ENCODE measurements at places on chromosomes 5 and 9. TPM values are rescaled to one million over a fixed set of nuclear protein-coding genes. Genes with fewer than 3 reads are reported as not detected.

- no peak for DNase-seq
These were observed 20.4 kb upstream of the IER5L start for GRCh38 chr9:129198319-129199043.

GRCh38 chr9:111949919-111950318, 53.3 kb downstream of the UGCG start:
- DNase-seq, result no peak

DNA sequence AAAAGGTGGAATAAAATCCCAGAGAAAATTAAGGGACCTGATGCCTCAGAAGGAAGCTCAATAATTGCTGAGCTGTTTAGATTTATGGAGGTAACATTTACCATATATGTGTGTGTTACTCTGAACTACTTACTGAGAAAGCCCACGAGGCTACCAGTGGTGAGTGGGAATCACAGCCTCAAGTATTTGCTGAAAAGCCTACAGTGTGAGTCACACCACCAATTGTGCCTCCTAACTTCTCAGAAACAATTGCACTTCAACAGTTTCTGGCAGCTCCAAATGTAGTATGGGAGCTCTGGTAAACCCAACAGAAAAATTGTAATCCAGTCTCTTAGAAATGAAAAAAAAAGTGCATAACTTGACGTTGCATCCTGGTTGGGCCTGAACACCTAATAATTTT, 551.6 kb downstream of the PRDM9 start:
- no peak for DNase-seq

DNA sequence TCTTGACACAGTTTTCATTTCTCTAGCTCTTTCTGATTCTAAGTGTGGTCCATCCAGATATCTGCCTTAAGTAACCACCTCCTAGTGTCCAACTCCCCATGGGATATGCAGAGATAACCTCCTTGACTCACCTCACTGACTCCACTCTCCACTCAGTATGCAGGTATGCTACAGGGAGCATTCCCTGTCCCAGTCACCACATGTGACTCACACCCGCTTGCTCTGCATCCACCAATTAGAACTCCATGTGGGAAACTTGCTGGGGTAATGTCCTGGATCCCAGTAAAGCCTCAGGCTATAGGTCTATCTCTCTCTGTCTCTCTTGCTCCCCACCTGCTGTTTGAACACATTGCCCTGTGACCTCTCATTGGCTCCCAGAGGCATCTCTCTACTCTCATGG, 563.9 kb downstream of the HTR1A start:
- DNase-seq, result no peak

- DNase-seq, result no peak
These were observed 27.3 kb downstream of the CENPP start for GRCh38 chr9:92353051-92353450.

DNA sequence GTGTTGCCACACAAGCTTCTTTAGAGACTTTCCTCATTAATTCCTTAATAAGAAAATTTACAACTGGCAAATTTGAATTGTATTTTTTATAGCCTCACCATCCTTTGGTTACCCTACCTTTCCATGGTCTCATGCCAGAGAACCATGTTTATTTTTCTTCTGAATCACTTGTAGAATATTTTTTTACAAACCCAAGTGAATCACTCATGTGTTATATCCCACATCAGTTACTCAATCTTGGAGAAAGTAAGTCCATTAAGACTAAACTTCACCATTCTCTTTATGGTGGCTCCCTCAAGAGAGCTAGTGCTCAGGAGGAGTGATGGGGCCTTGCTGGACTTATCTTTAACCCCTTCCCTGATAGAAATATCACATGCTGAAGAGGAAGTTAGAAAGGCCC, 128.9 kb downstream of the SUSD1 start:
- DNase-seq, result no peak

- no peak for DNase-seq
These were observed 209.3 kb downstream of the C9orf50 start for GRCh38 chr9:129411501-129412175.

GRCh38 chr9:88742483-88742882, 207.5 kb downstream of the NXNL2 start:
- DNase-seq, result no peak

GRCh38 chr9:131724683-131725082, 15.2 kb downstream of the RAPGEF1 start:
- no peak for DNase-seq

DNA sequence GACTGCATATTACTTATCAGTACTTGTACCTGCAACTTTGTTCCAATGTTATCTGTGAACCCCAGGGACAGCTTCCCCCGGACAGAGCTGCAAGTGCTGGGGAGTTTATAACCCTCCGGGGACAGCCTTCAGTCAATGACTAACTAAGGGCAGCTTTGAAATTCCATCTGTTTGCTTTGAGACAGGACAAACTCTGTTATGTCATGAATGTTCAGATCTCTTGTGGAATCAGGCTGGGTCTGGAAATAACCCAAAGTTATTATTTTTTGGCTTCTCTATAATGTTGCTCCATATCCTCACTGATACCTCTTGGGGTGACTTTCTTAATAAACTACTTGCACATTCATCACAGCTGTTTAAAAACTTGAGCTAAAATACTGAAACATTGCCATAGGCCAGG, 617.5 kb upstream of the TLE4 start:
- DNase-seq, result no peak

DNA sequence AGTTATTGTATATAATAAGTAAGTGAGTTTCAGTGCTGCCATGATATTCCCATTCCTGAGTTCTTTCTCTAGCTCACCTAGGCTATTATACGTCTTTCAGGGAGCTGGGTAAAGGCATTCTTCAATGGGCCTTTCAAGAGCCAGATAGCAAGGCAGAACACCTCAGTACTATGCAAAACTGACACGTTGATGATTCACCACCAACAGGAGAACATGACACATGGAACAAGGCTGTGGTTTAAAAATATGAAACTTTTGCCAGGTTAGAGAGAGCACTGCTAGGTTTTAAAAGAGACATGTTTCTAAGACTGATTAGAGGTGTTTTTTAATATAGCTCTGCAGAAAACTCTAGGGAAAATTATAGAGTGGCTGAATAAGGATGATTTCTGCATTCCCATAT, 95.9 kb downstream of the UGCG start:
- DNase-seq, result no peak

- DNase-seq, result no peak
These were observed 16.3 kb upstream of the LRRC14B start for GRCh38 chr5:174876-175465.

DNA sequence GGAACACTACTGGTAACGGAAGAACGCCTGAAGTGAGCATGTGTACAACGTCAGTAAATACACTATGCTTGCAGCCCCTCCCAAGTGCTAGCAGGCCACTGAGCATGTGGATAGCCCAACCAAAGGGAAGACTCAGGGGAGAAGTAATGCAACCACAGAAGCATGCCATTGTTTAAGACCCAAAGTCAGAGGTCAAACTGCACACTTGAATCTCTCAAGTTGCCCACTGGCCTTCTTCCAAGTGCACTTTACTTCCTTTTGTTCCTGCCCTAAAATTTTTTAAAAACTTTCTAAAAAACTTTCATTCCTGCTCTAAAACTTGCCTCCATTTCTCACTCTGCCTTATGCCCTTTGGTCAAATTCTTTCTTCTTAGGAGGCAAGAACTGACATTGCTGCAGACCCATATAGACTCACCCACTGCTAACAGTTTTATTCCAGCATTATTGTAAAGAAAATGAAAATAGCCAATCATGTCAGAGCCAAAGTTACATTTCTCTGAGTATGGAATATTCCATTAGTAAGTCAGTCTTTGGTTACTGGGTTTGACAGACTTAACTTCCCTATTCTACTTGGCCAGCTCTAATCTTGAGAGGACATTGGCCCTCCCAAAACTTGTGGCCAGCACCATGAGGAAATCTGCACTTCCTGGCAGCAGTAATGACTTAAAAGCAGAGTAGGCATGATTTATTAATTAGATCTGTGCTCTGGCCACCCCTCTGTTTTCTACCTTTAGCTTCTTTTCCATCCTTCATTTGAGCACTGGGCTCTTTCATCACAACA, 76.9 kb downstream of the TSSK1B start:
- DNase-seq, result no peak

GRCh38 chr5:119418606-119419100, 33.6 kb upstream of the HSD17B4 start:
- DNase-seq, result no peak

DNA sequence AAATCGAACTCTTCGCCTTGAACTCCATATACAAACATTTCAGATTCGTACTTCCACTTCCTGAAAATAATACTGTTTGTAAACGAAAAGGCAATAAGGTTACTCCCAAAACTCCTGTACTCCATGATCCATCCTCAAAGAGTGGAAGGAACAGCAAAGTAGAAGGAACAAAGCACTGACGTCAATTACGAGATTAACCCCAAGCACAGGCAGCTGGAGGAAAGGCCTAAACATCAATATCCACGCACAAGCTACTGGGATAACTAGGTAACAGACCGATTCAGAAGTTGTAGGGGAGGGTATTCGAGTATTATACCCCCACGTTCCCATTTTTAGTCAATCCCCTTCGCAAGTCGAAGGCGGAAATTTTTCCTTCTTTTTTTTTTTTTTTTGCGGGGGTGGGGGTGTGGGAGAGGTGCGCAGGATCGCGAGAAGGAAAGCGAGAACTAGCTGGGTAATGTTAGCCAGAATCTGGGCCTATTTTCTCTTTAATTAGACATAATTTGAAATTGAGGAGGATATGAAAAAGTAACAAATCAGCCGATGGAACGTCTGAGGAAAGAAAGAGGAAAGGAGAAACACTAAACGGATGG, 909 bp downstream of the AFF4 start:
- DNase-seq, result no peak

GRCh38 chr5:175795959-175796358, 75.4 kb upstream of the CPLX2 start:
- DNase-seq, result no peak

GRCh38 chr5:117131876-117132275, 557.3 kb upstream of the SEMA6A start:
- DNase-seq, result no peak

GRCh38 chr9:6658628-6659353, 13.3 kb upstream of the GLDC start:
- no peak for DNase-seq

- no peak for DNase-seq
These were observed 64.6 kb upstream of the SYNPO start for GRCh38 chr5:150575745-150576448.

DNA sequence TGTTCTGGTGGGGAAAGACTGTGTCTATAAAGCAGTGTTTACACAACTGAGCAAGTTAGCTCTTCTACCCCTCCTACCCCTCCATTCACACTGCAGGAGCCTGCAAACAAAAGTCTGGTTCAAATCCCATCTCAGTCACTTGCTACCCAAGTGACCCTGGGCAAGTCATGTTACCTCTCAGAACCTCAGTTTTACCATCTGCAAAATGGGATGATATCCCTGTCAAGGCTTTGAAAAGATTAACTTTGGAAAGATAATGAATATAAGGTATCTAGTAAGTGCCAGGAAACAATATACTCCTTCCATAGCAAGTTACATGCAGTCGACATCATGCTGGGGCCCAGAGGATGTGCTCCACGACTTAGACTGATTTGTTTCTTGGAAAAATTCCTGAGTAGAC, 161.5 kb downstream of the SEC61B start:
- DNase-seq, result no peak

DNA sequence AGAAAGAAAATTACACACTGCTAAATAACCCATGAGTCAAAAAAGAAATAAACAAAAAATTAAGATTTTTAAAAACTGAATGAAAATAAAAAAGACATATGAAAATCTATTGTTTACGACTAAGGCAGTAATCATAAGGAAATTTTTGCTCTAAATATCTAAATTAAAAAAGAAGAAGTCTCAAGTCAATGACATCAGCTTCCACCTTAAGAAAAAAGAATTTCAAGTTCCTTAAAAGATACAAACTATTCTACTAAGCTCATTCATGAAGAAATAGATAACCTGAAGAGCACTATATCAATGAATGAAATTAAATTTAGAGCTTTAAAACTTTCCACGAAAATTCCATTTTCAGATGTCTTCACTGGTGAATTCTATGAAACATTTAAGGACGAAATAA, 15.7 kb upstream of the STARD4 start:
- DNase-seq, result no peak

DNA sequence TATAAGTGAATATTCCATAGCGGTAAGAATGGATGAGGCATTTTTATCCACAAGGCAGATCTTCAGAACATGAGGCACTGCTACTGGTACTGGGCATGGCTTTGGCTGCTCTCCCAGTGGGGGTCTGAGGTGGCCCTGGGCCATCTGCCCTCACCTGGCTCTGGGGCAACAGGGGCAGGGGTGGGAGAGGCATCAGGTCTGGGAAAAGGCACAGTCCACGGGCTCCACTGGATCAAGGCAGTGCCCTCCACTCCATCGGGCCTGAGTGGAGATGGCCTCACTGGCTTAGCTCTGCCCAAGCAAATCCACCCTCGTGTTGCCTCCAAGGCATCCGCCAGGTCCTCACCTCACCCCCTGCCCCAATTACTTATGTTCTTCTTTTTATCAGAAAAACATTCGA, 10.9 kb upstream of the NKD2 start:
- no peak for DNase-seq

GRCh38 chr5:148729182-148729581, 74.9 kb upstream of the HTR4 start:
- DNase-seq, result no peak

DNA sequence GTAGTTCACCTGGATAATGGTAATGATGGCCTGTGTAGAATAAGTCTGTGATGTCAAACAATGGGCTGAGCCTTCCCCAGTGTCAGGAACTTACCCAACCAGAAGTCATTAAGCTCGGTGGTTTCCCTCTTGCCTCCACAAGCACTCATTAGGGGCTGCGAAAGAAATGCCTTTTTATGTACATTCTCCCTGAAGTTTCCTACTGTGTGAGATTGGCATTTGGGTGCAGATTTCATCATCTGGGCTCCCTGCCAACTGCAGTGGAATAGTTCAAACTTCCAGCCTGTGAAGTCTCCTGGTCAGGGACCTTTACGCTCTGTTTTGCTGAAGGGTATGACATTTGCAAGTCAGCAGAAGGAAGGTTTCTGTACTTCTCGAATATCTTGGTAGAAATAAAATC, 41.6 kb upstream of the TMEM215 start:
- DNase-seq, result no peak

TTLL11 gene
- 2.1 TPM for total RNA-seq

LRRC70 gene
- 2.0 TPM for total RNA-seq

ANKDD1B gene
- not detected for total RNA-seq

TXNDC8 gene
- not detected for total RNA-seq

PFN3 gene
- total RNA-seq, result not detected

DPH7 gene
- 64.7 TPM for total RNA-seq

ATP6V1G1 gene
- 37.8 TPM for total RNA-seq

SV2C gene
- 0.88 TPM for total RNA-seq

APBA1 gene
- not detected for total RNA-seq

GGTA1 gene
- total RNA-seq, result not detected

IFNA2 gene
- total RNA-seq, result not detected

SPATA31C2 gene
- total RNA-seq, result not detected

PCDH1 gene
- not detected for total RNA-seq

DMRT2 gene
- not detected for total RNA-seq

PPP1R26 gene
- 0.54 TPM for total RNA-seq

PCDHGB7 gene
- not detected for total RNA-seq

CDKN2B-AS1 gene
- not detected for total RNA-seq

SLC46A2 gene
- not detected for total RNA-seq

TSLP gene
- total RNA-seq, result 0.71 TPM

PPP2R2B gene
- 0.46 TPM for total RNA-seq
